Suprapubic skin (tissue), 4 donors: ENCODE measurements at places on chromosomes 5 and 9. TPM values are rescaled to one million over a fixed set of nuclear protein-coding genes. Genes with fewer than 3 reads are reported as not detected.

GRCh38 chr5:159878988-159879471 lies 37.3 kb upstream of the ADRA1B start:
- DNase-seq, result peak; percentile 83

DNA sequence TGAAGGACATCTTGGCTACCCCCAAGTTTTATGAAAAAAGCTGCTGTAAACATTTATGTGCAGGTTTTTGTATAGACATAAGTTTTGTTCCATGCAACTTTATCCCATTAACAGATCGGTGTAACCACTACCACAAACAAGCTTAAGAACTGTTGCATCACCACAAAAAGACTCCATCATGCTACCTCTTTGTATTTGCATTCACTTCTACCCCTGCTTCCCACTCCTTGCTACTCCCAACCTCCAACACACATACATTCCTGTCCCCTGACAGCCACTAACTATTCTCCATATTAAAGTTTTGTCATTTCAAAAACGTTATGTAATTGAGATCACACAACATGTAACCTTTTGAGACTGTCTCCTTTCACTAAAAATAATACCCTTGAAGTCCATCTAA lies 57.8 kb upstream of the LHFPL2 start:
- DNase-seq, result no peak

- DNase-seq, result no peak
Observed at GRCh38 chr9:88623698-88624097, 88.7 kb downstream of the NXNL2 start.

DNA sequence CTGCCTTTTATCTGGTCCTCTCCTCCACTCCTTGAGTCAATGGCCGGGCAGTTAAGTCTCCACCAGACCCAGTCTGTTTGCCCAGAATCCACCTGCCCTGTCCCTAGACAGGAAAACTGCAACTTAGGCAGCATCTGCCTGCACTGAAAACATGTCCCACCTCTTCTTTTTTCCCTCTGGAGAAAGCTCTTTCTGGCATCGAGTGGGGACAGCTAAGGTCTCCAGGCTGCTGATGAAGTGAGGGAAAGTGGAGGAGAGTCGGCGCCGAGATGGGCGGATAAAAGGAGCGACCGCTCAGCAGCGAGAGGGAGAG lies 243 bp upstream of the SHISAL2B start:
- DNase-seq, result no peak

DNA sequence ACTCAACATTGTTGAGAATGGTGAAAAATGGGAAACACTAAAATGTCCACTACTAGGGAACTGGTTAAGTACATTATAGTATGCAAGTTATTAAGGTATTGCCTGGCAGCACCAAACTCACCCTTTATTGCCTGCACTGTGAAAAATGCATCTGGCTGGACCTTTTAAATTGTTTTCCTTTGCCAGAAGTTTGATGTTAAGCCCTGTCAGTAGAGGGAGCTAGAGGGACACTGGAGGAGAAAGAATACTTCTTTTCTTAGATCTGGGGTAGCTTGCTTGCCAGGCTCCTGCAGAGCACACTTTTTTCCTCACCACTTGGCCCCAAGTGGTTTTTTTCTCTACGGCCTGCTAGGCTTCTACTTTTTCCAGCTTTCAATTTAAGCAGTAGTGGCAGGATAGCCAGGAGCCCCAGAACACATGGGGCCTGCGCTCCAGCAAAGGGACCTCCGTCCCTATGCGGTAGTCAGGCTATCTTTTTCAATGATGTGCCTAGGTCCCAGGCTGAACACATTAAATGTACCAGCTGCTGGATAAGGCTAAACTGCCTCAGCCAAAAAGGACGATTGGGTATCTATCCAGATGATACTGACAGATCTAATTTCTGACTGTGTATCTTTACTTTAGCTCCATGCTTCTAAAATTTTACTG lies 8.0 kb upstream of the HABP4 start:
- DNase-seq, result no peak

- peak; percentile 59 for DNase-seq
Observed at GRCh38 chr9:137089232-137089947, 2.6 kb downstream of the MAN1B1 start.

DNA sequence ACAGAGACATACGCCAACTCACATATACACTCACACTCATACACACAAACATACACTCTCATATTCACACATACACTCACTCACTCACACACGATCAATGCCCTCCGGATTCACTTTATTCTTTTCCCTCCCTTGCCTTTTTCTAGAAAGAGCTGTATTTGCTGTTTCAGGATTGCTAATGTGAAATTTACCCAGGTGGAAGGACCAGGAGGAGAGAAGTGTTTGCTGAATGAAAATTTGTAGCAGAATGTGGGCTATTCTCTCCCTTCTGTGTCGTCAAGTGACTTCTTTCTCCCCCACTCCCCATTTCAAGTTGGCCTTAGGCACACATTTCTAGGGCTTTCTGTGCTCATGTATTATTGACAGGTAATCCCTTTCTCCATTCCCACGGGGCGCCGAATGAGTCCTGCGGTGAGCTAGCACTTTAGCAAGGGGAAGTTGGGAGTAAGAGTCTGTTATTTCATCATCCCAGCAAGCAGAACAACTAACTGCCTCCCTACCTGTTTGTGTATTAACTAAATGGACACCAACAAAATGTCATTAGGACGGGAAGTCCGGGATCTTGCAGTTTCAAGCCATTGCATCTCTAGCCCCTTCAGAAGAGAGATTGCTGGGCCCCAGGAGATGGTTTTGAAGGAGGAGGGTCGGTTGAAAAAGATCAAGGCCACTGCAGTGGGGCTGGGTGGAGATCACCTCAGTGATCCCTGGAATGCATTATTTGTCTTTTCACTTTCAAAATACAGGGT lies 97.1 kb upstream of the TAF11L2 start:
- no peak for DNase-seq

- no peak for DNase-seq
Observed at GRCh38 chr9:37286530-37287175, 135.8 kb upstream of the GRHPR start.

GRCh38 chr5:6886866-6887265 lies 173.6 kb downstream of the TENT4A start:
- no peak for DNase-seq

DNA sequence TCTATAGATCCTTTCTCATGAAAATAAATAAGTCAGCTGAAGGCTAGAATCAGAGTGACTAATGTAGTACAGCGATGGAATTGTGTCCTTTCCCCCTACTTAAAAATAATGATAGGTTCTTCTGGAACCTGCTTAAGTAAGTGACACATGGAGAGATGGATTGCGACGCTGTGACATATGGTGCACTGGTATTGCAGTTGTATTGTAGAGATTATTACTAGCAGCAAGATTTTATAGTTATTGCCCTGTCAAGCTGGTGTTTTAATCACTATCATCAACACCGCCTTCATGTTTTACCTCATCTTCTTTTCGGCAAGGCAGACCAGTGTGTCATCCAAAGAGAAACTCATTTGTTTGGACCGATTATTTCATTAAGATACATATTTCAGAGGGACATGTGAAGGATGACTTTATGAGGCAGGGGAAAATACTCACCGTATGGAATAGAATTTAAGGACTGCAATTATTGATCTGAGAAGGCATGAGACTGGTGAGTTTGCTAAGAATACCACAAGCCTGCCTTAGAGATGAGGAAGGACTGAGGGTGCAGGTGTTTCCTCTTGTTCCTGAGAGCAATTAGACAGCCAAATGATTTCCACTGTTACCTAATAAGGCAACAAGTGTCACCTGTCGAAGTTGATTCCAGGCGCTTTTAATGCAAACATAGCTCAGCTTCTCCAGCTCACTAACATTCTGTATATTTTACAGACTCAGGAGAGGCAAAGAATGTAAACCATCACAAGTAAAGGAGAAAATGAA lies 1855.5 kb downstream of the MAT2B start:
- DNase-seq, result no peak

DNA sequence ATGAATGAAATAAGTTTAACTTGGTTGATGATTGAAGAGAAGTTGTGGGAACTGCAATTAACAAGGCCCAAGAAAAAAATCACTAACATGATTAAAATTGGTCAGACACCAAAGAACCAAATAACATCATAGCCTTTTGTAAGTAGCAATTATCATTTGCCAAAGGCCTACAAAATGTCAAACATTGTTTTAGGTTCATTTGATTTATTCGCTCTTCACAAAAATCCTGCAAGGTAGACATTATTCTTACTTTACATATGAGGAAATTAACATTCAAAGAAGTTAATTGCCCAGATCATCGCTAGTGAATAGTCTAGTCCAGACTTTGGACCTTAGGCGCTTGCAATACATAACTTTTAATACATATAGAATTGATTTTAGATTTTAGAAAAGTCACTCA lies 2.6 kb downstream of the POLK start:
- DNase-seq, result no peak

- DNase-seq, result peak; percentile 77
Observed at GRCh38 chr5:148924817-148925216, 98.4 kb downstream of the ADRB2 start.

GRCh38 chr9:36470643-36471290 lies 70.7 kb upstream of the RNF38 start:
- no peak for DNase-seq

DNA sequence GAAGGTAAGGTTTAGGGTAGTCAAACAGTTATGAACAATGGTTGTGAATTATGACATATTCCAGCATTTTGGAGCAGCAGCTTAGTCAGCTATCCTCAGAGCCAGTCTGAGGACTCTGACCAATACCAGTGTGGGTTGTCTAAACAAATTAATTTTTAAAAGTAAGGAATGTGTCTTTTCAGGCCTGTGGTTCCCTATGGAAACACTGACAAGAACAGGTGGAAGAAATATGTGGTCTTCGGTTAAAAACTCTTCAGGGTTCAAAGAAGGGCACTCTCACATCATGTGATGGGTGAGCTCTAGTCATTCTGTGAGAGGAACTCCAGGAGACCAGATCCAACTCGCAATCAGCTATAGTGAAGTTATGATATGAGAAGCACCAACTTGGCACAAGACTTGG lies 33.5 kb upstream of the ALDOB start:
- DNase-seq, result no peak

- DNase-seq, result no peak
Observed at GRCh38 chr5:119991625-119992024, 362.3 kb downstream of the FAM170A start.

GRCh38 chr5:75523275-75523674 lies 11.6 kb downstream of the POLK start:
- no peak for DNase-seq

DNA sequence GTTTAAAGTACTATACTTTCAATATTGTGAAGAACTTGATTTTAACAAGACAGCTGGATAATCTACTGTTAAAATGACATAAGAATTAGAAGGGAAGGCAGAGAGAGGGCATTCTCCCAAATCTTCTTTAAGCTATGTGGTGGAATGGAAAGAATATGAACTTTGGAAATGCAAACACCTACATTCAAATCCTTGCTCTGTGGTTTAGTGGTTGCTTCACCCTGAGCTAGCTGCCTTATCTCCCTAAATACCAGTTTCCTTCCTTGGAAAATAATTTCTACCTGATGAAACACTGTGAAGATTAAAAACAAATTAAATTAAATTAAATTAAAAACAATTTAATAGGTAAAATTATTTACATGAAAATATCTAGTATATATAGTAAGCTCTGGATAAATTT lies 98.5 kb downstream of the GPR21 start:
- DNase-seq, result no peak

GRCh38 chr5:59354274-59354673 lies 539.3 kb downstream of the PDE4D start:
- no peak for DNase-seq

DNA sequence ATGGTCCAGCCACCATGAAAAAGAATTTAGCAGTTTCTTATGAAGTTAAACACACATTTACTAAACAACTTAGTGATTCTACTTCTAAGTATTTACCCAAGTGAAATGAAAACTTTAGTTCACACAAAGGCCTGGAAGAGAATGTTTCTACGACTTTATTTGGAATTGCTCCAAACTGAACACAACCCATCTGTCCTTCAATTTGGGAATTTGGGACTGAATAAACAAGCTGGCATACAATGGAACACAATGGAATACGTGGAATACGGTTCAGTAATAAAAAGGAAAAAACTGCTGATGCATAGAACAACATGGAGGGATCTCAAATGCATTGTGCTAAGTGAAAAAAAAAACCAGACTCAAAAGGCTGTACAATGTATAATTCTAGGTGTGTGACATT lies 44.6 kb upstream of the BASP1 start:
- no peak for DNase-seq

GRCh38 chr9:69697475-69697874 lies 25.3 kb upstream of the APBA1 start:
- no peak for DNase-seq

GRCh38 chr9:108150736-108151586 lies 661.4 kb upstream of the KLF4 start:
- peak; percentile 81 for DNase-seq

GRCh38 chr9:130557077-130557468 lies 22.3 kb upstream of the FUBP3 start:
- no peak for DNase-seq

- no peak for DNase-seq
Observed at GRCh38 chr9:21205204-21205603, 1.7 kb downstream of the IFNA10 start.

GRCh38 chr5:51376509-51376908 lies 6.7 kb upstream of the ISL1 start:
- no peak for DNase-seq

- DNase-seq, result no peak
Observed at GRCh38 chr5:34531751-34532360, 124.3 kb upstream of the RAI14 start.

GRCh38 chr9:86413971-86414880 lies 60.0 kb upstream of the TUT7 start:
- no peak for DNase-seq

Gene INSL4
- total RNA-seq, result not detected

Gene SLC6A7
- total RNA-seq, result not detected

Gene BRIX1
- total RNA-seq, result 33.3 TPM

Gene DOCK2
- 2.5 TPM for total RNA-seq

Gene SPINK7
- total RNA-seq, result 4.8 TPM

Gene CARD6
- total RNA-seq, result 6.5 TPM

Gene OR1J2
- not detected for total RNA-seq

Gene GPBP1
- total RNA-seq, result 49.3 TPM

Gene CLIC3
- 139 TPM for total RNA-seq

Gene COL23A1
- 1.6 TPM for total RNA-seq

Gene WDR31
- 1.2 TPM for total RNA-seq

Gene ADGRV1
- 7.5 TPM for total RNA-seq

Gene GRIA1
- total RNA-seq, result 0.38 TPM

Gene ERP44
- total RNA-seq, result 13.0 TPM

Gene KIF4B
- total RNA-seq, result not detected

Gene TGFBI
- 328 TPM for total RNA-seq
